Activated CD4-positive, alpha-beta T cell treated with anti-CD3 and anti-CD28 coated beads, Interleukin-2, amount 10 ng/mL, durations not matched to agents 7 days and 5 days (primary cell): ENCODE measurements at places on chromosomes 5 and 9. TPM values are rescaled to one million over a fixed set of nuclear protein-coding genes. Genes with fewer than 3 reads are reported as not detected.

GRCh38 chr9:21965401-21965951, 28.7 kb downstream of the CDKN2A start:
- H3K36me3 ChIP-seq: peaks cover 27% of the 10 kb centered on the region
- H3K4me1 ChIP-seq: peaks cover 35% of the 10 kb centered on the region
- peak overlapping the region; percentile 70 for H3K27ac ChIP-seq
- peak overlapping the region; percentile 63 for H3K4me3 ChIP-seq
- DNase-seq: peak; percentile 52

DNA sequence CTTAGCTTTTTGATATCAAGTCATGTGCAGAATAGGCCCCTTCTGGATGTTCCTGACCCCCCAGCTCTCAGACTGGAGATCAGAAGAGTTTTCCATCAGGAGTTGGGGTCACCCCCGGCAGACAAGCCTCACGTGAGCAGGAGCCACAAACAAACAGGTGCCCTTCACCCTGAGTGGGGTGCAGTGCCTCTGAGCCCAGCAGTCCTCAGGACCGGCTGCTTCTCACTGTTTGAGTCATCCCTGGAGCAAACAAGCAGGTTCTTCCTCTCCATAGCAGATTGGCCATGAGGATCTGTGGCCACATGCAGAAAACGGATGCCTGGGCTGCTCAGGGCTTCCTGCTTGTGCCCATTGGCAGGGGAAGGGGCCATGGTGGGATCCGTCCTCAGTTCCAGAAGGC, 47.0 kb downstream of the LRSAM1 start:
- no peak overlapping the region for H3K4me3 ChIP-seq
- peaks cover 8% of the 10 kb centered on the region for H3K36me3 ChIP-seq
- peaks cover 7% of the 10 kb centered on the region for H3K4me1 ChIP-seq
- no peak for DNase-seq
- no peaks in the 10 kb centered on the region for H3K27me3 ChIP-seq

DNA sequence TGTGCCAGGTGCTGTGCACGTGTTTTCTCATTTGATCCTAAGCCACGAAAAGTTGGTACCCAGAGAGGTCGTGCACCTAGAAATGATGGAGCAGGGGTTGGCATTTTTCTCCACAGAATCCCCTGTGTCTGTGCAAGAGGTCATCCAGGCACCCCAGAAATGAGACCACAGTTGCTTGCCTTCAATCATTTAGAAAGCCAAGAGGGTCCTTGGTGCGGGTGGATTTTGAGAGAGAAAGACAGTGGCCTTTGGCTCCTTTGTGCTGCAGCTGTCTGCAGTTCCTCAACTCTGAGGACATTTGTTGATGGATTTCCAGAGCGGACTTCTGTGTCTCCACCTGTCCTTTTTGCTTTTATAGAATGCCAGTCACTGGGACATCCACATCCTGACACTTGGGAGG, 33.8 kb upstream of the SPRY4 start:
- no peak for DNase-seq
- H3K4me3 ChIP-seq: no peak overlapping the region
- no peak overlapping the region for H3K27ac ChIP-seq
- H3K27me3 ChIP-seq: peaks cover 19% of the 10 kb centered on the region
- no peaks in the 10 kb centered on the region for H3K36me3 ChIP-seq

The PRUNE2 gene
- total RNA-seq: 0.42 TPM

- H3K27me3 ChIP-seq: no peaks in the 10 kb centered on the region
- no peaks in the 10 kb centered on the region for H3K4me1 ChIP-seq
- H3K36me3 ChIP-seq: no peaks in the 10 kb centered on the region
- H3K27ac ChIP-seq: no peak overlapping the region
These were observed 30.7 kb upstream of the MYOT start for GRCh38 chr5:137836997-137837396.

DNA sequence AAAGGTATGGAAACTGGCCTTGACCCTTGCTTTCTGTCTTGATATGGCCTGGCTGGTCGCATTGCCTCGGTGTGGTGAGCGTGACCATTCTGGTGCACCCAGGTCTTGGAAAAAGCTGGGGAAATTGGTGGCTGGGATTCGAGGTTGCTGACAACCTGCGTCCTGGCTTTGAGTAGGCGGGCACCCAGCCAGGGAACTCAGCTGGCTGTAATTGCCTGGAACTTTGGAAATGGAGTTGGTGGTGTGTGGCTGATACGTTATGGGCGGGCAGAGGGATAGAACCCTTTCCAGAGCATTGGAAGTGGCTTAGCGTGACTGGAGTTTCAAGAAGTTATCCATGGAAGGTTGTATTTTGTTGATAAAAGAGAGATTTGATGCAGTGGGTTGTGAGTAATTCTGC, 35.2 kb downstream of the KCNMB1 start:
- no peak for DNase-seq
- peaks cover 26% of the 10 kb centered on the region for H3K27me3 ChIP-seq
- H3K27ac ChIP-seq: no peak overlapping the region
- no peak overlapping the region for H3K4me3 ChIP-seq

DNA sequence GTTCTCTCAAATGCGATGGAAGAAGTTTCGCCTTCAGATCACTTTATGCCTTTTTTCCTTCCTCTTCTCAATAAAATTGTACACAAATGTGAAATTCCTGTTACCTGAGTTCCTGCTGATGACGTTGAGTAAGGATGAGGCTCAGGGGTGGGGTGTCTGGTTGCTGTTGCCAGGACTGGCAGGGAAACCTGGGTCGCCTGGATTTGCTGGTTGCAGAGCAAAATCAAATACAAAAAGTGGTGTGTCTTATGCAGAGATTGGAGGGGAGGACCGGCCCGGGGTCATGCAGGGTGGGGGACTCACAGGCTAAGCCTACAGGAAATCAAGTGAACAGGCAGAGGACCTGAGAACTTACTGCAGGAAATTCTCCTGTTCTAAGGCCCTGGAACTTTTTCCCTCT, 39.2 kb downstream of the ANXA2R start:
- no peak overlapping the region for H3K27ac ChIP-seq
- peaks cover 3% of the 10 kb centered on the region for H3K36me3 ChIP-seq
- DNase-seq: no peak
- peaks cover 8% of the 10 kb centered on the region for H3K27me3 ChIP-seq

The NOTCH1 gene
- 73.6 TPM for total RNA-seq

The SLCO4C1 gene
- total RNA-seq: 0.42 TPM

DNA sequence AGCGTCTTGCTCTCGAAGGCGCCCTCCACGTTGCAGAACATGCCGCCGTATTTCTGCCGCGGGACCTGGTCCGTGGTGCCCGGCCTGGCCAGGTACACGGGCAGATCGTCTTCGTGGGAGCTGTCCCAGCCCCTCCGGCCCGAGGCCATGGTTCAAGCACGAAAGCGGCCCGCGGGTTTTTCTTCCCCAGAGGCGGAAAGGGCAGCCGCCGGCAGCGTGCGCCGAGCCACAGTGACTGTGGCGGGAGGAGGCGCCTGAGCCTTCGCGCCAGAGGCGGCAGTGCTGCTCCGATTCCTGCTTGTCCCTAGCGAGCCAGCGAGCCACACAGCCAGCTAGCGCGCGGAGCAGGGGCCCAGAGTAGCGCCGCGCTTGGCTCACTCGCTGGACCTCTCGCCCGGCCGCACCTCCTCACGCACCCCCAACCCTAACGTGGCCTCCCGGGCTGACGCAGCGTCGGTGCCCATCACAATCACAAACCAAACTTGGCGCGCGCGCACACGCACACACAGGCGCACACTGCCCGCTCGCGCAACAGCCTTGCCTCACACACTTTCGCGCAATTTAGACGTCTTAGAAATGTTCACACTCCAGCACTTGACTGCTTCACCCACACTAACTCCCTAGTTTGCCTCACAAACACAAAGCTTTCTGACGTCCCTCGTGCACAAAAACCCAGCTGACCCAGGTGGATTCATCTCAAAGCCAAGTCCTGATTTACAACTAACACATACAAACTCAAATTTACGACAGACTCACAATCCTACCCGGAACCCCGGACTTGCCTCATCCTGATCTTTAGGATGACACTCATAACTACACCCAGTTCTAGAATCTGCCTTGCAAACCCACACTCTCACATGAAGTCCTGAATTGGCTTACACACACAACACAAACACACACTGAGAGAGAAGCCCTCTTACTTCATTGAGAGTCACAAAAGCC, at the start of gene DPYSL3:
DPYSL3 (minus strand) TSS at position 359 of the 942 bp plus-strand sequence; CDS start at position 149, 210 bp downstream.
- H3K27me3 ChIP-seq: peaks cover 27% of the 10 kb centered on the region
- no peaks in the 10 kb centered on the region for H3K36me3 ChIP-seq
- H3K4me1 ChIP-seq: peaks cover 5% of the 10 kb centered on the region
- H3K27ac ChIP-seq: no peak within 1 kb of the TSS
- no peak within 1 kb of the TSS for H3K4me3 ChIP-seq

DNA sequence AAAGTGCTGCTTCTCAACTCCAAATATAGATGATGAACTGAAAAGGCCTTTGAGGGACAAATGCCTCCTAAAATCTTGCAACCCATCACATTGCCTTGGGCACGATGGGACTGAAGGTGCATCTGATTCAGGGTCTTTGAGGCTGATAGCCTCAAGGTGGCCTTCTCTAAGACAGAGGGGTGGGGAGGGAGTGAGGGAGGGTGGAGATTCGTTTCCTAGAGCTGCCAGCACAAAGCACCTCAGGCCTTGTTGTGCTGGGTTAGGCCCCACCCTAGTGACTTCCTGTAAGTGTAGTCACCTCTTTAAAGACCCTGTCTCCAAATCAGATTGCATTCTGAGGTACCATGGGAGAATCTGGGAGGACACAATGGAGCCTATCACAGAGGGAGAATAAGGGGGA, 57.1 kb downstream of the BARX1 start:
- peaks cover 21% of the 10 kb centered on the region for H3K4me1 ChIP-seq
- peak overlapping the region; percentile 95 for H3K27ac ChIP-seq
- no peak overlapping the region for H3K4me3 ChIP-seq
- H3K36me3 ChIP-seq: no peaks in the 10 kb centered on the region
- no peaks in the 10 kb centered on the region for H3K27me3 ChIP-seq

GRCh38 chr5:41793141-41793770, 77.0 kb downstream of the OXCT1 start:
- no peak overlapping the region for H3K27ac ChIP-seq
- no peak for DNase-seq
- no peaks in the 10 kb centered on the region for H3K4me1 ChIP-seq
- H3K27me3 ChIP-seq: no peaks in the 10 kb centered on the region
- no peak overlapping the region for H3K4me3 ChIP-seq

DNA sequence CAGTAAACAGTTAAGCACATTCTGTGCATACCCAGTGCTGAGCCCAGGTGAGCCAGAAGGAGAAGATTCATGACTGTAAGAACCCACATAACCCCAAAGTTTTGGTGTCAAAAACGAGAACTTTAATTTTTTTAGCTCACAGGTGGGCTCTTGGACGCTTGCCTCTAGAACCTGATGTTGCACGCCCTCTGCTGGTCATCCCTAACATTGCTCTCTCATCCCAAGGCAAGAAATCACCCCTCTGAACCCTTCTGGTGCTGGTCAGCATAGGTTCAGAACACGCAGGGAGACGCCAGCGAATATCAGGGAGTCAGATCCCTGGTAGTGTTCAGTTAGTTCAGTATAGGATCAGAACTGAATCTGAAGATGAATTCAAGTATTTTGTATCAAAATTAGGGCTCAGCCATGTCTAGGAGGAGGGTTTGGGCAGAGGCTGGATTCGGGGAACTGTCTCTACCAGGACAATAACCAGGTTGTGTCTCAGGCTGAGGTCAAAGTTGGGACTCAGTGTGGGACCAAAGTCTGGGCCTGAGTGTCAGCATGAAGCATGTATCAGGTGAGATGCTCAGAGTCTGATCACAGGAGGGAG, 4.1 kb upstream of the DNAJB5 start:
- peaks cover 69% of the 10 kb centered on the region for H3K4me1 ChIP-seq
- DNase-seq: peak; percentile 70
- H3K27ac ChIP-seq: peak overlapping the region; percentile 43
- H3K27me3 ChIP-seq: no peaks in the 10 kb centered on the region

GRCh38 chr9:71487061-71487460, 281.3 kb downstream of the CEMIP2 start:
- no peak for DNase-seq
- no peak overlapping the region for H3K4me3 ChIP-seq
- H3K4me1 ChIP-seq: no peaks in the 10 kb centered on the region
- no peaks in the 10 kb centered on the region for H3K36me3 ChIP-seq
- H3K27ac ChIP-seq: no peak overlapping the region

The BRD3 gene
- total RNA-seq: 40.1 TPM

- H3K27me3 ChIP-seq: no peaks in the 10 kb centered on the region
- no peaks in the 10 kb centered on the region for H3K36me3 ChIP-seq
- no peak overlapping the region for H3K4me3 ChIP-seq
- H3K27ac ChIP-seq: no peak overlapping the region
- DNase-seq: no peak
These were observed 238.3 kb upstream of the EDIL3 start for GRCh38 chr5:84623019-84623418.

DNA sequence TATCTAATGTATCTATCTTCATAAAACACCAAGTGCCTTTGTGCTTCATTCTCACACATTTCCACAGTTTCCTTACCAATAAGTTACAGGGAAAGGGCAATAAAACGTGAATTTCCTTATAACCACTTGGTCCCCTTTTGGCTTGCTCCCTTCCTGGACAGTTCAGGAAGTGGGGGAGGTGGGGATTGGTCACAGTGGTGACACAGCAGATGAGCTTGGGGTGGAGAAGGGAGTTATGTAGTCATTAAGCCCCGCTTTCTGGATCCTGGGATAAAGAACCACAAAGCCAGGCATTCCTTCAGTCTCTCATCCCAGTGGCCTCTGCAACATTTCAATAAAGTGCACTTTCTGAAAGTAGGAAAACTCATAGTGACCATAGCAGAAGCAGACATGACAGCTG, 47.1 kb upstream of the FYB1 start:
- H3K27me3 ChIP-seq: no peaks in the 10 kb centered on the region
- peaks cover 2% of the 10 kb centered on the region for H3K36me3 ChIP-seq
- H3K4me3 ChIP-seq: no peak overlapping the region
- H3K4me1 ChIP-seq: peaks cover 43% of the 10 kb centered on the region

DNA sequence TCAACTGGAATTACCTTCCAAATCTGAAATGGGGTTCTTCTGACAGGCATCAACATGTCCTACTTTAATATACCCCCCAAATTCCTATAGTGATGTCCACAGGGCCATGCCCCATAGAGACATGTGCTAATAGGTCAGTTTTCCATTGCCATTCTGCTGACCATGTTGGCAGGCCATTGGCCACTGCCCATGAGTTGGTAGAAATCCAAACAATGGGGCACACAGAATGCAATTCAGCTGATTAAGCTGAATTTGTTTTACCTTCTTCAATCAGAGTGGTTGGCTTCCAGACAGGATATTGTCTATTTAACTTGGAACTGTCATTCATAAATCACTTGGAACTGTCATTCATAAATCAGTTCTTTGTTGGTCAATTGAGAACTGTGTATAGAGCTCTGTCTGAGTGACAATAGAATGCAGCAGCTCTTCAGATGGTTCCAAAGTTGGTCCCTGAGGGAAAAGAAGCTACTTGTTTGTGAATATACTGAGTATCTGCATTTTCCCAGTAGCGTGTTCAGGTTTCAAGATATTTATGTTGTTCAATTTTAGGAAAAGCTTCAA, 336.9 kb downstream of the DRD1 start:
- DNase-seq: no peak
- H3K4me1 ChIP-seq: no peaks in the 10 kb centered on the region
- peaks cover 4% of the 10 kb centered on the region for H3K27me3 ChIP-seq

The MRRF gene
- total RNA-seq: 34.1 TPM

GRCh38 chr5:96243203-96243602, 189.8 kb downstream of the PCSK1 start:
- H3K4me3 ChIP-seq: no peak overlapping the region
- no peak for DNase-seq
- H3K27ac ChIP-seq: no peak overlapping the region
- no peaks in the 10 kb centered on the region for H3K36me3 ChIP-seq
- H3K4me1 ChIP-seq: no peaks in the 10 kb centered on the region

- H3K4me1 ChIP-seq: peaks cover 14% of the 10 kb centered on the region
- H3K27ac ChIP-seq: no peak overlapping the region
- H3K4me3 ChIP-seq: no peak overlapping the region
- H3K36me3 ChIP-seq: no peaks in the 10 kb centered on the region
- H3K27me3 ChIP-seq: peaks cover 18% of the 10 kb centered on the region
These were observed 95.9 kb upstream of the TNC start for GRCh38 chr9:115213818-115214334.
